ENCODE measurements at places on chromosomes 3 and 15.
A peak's percentile ranks its signal among the peaks of the same experiment; 100 is the strongest.

DNA sequence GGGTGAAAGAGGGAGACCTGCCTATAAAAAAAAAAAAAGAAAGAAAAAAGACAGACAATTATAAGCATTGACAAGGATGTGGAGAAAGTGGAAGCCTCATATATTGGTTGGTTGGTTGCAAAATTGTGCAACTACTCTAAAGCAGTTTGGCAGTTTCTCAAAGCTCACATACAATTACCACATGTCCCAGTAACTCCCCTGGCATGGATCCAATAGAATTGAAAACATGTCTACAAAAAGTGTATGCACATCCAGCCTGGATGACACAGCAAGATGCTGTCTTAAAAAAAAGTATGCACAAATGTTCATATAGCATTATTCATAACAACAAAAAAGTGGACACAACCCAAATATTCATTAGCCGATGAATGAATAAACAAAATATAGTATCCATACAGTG is 19.5 kb downstream of the SETMAR start:
- DNase-seq, result peak; percentile 63

GRCh38 chr3:43307226-43307625 is 20.9 kb downstream of the SNRK start:
- no peak for DNase-seq

DNA sequence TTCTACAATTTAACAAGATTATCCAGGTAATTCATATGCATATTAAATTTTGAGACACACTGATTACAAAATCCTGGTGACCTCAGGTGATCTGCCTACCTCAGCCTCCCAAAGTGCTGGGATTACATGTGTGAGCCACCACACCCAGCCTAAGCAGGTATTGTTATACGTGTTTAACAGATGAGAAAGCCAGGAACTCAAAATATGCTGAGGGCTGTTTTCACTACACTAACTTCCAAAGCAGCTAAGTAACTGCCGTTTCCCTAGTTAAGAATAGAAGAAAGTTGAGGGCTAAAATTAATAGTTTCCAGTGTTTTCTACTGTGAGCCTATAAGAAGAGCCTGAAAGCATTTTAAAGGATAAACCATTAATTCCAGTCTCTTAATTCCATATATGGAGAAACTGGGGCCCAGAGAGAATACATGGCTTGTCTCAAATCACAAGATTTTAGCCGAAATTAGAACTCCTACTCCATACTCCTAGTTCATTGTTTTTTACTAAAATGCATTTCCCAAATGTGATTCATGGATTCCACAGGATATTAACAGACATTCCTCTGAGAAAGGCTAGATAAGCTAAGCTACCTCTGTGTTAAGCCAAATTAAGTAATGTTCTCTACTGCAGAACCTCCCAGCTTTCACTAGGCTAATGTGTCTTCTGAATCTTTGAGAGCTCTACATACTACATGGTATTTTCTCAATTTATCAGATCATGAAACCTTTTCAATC is 17.0 kb upstream of the AVEN start:
- no peak for DNase-seq

- DNase-seq, result no peak
Measured at GRCh38 chr15:55276324-55276723, 13.3 kb downstream of the RAB27A start.

- DNase-seq, result peak; percentile 73
Measured at GRCh38 chr3:13073326-13074005, at the start of gene IQSEC1. TSS of gene IQSEC1 (minus strand) at chr3:13073429. CDS start at chr3:13073014, 415 bp downstream.

DNA sequence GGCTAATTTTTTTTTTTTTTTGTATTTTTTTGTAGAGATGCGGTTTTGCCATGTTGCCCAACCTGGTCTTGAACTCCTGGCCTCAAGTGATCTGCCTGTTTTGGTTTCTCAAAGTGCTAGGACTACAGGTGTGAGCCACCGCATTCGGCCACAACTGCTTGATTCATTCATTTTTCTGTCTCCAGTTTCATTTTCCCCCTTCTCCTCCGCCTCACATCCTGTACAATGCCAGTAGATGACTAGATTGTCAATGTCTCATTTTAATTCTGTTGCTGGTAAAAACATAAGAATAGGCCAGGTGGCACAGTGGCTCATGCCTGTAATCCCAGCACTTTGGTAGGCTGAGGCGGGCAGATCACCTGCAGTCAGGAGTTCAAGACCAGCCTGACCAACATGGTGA is 12.0 kb upstream of the ZNF592 start:
- DNase-seq, result no peak

DNA sequence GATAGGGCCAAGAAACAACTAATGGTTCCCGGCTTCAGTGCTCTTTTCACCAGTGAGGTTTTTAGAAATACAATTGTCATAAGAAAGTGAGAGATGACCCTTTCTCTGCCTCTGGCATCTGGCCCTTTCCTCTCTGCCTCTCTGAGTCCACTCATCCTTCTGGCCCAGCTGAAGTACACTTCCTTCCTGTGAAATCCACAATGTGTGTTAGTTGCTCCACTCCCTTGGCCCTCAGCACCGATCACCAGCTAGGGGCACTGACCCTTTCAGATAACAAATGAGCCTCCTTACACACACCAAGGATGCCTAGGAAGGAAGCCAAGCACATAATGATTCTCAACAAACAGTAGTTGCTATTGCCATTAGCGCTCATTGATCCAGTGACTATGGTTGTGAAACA is 2.9 kb upstream of the CAV3 start:
- no peak for DNase-seq

GRCh38 chr3:8741581-8742261 is 8.1 kb downstream of the CAV3 start:
- peak; percentile 81 for DNase-seq

DNA sequence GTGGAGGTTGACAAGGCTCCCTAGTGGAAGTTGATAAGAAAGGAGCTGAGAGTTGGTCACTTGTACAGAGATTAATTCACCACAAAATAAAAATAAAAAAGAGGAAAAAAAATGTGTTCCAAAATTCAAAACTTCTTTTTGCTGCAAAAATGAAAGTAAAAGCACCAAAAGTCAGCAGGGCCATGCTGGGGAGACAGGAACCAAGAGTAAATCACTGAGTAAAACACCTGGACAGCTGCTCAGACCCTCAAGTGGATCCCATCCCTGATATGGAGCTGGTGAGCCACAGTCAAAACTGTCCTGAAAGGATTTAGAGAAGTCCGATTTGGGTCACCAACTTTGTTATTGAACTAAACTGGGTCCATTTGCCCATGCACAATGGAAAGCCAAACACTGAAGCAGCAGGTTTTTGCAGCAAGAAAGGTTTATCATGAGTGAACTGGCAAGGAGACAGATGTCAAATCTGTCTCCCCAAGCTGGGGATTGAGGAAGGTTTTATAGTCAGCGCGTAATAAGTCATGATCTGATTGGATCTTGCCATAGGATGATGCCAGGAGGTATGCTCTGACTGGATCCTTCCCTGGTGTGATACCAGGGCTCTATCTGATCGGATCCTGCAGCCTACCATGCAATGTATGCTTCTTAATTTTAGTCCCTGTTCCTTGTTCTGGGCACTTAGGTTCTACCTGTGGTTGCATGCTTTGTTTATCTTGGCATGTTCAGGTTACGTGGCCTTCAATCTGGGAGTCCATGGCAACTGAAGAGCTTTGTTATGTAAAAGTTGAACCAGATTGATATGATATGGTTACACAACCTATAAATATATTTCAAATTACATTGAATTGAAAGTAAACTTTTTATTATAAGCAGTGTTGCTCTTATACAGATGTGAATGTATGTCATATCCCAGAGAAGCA is 313.2 kb downstream of the POLQ start:
- DNase-seq, result no peak

DNA sequence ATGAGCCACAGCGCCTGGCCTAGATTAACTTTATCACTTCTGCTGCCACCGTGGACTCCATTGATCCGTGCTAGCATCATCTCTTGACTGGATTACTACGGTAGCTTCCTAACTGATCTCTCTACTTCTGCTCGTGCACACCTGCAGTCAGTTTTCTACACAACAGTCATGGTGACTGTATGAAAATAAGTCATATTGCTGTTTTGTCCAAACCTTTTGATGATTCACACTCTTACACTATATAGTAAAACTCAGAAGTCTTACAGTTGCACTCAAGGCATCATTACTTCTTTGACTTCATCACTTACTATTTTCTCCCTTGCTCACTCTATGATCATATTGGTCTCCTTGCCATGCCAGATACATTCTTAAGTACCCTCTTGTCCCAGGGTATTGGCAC is 10.1 kb downstream of the PDCD6IP start:
- no peak for DNase-seq

GRCh38 chr3:51269466-51269865 is 115.6 kb upstream of the MANF start:
- DNase-seq, result no peak

GRCh38 chr3:175349168-175349567 is 490.0 kb downstream of the NAALADL2 start:
- DNase-seq, result no peak

GRCh38 chr3:14139771-14140170 is 14.9 kb downstream of the TMEM43 start:
- DNase-seq, result no peak

- DNase-seq, result no peak
Measured at GRCh38 chr15:37140531-37141058, 40.2 kb upstream of the MEIS2 start.

- DNase-seq, result peak; percentile 5
Measured at GRCh38 chr3:158167737-158168557, 58.1 kb downstream of the RSRC1 start.

GRCh38 chr3:169748670-169749069 is 16.2 kb downstream of the TERC start:
- DNase-seq, result no peak

DNA sequence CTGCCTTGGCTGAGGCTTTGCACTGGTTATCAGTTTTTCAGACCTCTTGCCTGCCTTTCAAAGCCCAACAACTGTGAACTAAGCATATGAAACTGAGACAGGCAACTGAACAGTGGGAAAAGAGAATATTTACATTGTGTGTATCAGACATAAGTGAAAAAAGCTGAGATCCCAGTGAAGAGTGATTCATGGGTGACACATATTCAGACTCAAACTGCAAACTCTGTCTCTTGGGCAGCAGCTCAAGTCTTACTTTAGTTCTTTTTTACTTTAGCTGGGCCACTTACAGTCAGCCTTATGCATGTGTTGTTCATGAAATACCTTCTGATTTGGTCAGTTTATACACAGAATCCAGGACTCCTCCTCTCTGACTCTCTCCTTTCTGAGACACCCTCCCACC is 19.2 kb downstream of the SUCLG2 start:
- DNase-seq, result no peak

DNA sequence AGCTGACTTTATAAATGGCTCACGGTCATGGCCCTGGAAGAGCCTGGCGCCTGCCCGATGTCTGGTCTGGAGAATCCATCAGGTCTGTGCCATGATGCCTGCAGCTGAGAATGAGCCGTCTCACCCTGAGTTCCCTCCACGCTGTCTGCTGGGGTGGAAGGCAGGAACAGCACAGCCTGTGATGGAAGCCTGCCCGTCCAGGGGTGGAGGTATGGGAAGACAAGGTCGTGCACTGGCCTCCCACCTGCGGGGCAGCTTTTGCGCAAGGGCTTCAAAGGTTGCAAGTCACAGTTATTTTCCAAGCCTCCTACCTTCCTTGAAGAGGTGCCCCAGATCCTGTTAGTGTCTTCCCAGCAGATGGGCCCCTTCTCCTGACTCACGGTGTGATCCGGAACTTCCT is 275.5 kb downstream of the FAM43A start:
- DNase-seq, result no peak

GRCh38 chr3:26653811-26654425 is 31.3 kb downstream of the LRRC3B start:
- DNase-seq, result peak; percentile 6

- DNase-seq, result no peak
Measured at GRCh38 chr15:78193731-78194567, 40.4 kb downstream of the ACSBG1 start.

Measured in hepatocyte (in vitro differentiated cells).